HCEC 1CT (cell line): ENCODE measurements at places on chromosomes 7 and 10.

DNA sequence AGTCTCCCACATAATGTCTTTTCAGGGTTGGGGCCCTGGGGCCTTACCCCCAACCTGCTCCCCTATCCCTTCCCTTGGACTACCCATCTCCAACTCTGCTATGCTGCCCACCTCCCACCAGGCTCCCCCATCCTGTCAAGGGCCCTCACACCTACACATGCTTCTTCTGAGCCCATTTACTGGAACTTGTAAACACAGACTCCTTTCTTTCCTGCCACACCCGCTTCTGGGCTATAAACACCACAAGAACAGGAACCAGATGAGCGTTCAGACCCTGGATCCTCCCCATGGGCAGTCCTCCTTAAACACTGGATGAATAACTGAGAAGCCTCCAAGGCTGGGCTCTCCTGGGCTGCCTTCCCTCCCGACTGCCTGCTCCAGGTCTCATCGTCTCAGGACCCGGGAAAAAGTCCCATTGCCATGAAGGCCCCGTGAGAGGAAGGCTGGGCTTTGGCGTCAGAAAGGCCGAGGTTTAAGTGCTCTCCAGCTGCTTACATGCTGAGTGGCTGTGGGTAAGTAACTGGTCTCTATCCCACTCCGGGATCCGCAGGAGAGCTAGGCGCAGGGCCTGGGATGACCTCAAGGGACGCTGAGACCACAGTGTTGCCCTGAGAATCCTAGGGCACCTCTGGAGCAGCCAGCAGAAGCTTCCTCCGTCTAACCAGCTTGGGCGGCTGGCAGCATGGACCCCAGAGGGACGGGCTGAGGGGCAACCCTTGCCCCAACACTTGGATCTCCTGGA is 15.6 kb upstream of the CRHR2 start:
- DNase-seq, result no peak

GRCh38 chr7:87152897-87153641 is 816 bp downstream of the DMTF1 start:
- DNase-seq, result peak; percentile 37

DNA sequence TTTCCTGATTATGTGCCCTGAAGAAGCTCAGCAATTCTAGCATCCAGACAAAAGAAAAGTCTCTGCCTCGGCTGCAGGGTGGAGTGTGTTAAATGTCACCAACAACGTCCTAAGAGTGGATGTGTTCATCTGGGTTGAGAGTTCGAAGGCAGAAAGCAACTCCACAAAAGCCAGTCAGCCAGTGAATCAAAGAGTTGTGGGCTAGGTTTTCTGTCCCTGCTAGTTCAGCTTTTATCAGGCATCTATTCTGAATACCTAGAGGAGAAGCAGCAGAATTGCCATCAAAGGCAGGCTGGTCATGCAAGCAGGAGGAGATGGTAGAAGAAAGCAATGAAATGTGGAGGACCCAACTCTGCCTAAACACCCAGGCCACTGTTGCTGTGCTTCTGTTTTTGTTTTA is 205.2 kb downstream of the KLF6 start:
- no peak for DNase-seq

DNA sequence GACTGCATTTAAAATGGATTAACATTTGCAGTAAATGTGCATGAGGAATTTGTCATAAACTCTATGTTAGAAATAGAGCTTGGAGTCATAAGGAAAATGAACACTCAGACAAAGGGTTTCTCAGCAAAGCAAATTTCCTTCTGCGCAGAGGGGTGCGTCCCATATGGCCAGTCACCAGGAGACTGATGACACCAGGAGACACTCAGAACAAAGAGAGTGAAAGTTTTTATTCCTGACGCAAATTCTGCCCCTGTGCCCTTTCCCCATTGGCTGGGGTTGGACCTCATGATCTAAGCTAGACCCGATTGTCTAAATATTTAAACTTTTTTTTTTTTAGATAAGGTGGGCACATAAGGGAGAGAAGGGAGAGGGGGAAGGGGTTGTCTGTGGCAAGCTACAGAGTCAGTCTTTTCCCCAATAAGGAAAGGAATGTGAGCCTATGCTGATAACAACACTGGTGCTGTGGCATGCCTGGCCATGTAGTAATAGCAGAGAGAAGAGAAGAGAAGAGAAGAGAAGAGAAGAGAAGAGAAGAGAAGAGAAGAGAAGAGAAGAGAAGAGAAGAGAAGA is 202.0 kb downstream of the POM121L12 start:
- no peak for DNase-seq

DNA sequence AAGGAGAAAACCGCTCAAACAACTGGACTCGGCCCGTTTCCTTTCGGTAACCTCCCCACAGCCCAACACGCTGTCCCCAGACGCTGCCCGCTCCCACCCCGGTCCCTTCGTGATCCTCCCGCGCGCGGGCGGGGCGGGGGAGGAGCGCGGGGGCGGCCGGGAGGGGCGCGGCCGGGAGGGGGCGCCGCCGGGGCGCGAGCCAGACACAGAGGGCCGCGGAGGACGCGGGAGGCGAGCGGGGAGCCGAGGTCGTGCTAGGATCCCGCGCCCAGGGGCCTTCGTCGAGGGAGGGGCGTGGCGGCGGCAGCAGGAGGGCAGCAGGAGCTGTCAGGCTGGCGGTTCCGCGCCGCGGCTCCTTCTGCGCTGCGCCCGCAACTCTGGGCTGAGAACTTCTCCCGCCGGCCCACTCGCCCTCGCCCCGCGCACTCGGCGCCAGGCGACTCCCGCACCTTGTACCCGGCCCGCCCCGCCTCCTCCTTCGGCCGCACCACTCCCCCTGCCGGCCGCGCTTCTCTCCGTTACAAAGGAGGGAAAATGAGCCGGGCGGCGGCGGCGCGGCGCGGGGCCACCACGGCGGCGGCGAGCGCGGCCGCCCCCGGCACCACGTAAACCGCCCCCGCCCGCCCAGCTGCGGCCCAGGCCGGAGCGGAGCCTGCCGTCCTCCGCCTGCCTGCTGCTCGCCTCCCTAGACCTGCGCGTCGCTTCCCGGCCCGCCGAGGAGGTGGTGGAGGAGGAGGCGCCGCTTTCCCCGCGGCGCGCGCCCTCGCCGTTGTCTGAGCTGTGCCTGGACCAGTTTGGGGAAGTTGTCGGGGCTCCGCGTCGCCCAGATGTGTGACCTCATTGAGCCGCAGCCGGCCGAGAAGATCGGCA is at the start of gene CDK14:
Gene CDK14, plus strand, starts transcription at position 521 of the 870 bp plus-strand sequence. Its CDS starts 307 bp downstream, at position 828.
- peak; percentile 70 for DNase-seq

GRCh38 chr10:5888351-5888750 is 1.3 kb downstream of the ANKRD16 start:
- peak; percentile 13 for DNase-seq

DNA sequence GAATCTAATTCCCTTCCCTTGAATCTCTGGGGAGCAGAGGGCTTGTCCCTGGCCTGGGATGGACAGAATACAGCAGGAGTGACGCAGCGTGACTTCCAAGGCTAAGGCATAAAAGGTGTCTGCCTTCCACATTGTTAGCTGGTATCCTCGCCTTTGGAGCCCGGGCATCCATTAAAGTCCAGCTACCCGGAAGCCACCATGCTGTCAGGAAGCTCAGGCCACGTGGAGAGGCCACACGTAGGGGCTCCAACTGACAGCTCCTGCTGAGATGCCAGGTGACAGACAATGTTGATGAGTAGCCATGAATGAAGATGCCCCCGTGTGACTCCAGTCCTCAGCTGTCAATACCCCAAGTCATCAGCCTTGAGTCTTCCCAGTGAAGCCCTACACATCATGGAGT is 99.9 kb downstream of the OAT start:
- DNase-seq, result no peak

DNA sequence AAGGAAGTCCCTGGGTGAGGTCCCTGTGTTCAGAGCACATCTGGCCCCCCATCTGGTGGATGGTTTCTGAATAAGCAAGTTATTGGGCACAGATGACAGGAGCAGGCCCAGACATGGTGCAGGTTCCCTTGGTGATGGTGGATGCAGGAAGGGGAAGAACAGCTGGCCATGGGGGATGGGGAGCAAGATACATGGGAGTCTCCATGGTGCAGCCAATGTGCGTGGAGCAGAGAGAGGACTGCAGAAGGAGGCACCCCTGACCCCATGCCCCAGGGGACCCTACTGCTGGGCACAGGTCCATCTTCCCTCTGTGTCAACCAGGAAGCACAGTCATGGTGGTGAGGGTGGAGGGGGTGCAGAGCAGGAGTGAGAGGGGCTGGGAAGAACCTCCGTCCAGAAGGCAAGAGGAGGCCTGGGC is 43.8 kb upstream of the RABGEF1 start:
- DNase-seq, result peak; percentile 25

DNA sequence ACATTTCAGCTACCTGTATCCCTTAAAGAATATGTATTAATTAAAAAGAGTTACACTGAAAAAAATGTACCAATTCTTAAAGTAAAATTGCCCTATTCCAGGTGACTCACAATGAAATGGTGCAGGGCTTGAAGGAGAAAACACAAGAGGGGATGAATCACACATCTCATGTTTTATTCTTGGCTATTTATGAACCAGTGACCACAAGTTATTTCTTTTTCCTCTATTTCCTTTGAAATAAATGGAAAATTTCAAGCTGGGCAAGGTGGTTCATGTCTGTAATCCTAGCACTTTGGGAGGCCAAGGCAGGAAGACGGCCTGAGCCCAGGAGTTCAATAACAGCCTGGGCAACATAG is 106.8 kb downstream of the UBE2H start:
- DNase-seq, result peak; percentile 93
